ENCODE measurements at places on chromosomes 11 and 22.

- no peak for DNase-seq
Measured at GRCh38 chr11:2590131-2590964, 109.4 kb downstream of the KCNQ1OT1 start.

- no peak for DNase-seq
Measured at GRCh38 chr11:23181022-23181807, 320.9 kb upstream of the CCDC179 start.

- no peak for DNase-seq
Measured at GRCh38 chr11:24122291-24122690, 374.6 kb upstream of the LUZP2 start.

- DNase-seq = no peak
Measured at GRCh38 chr22:31244046-31244942, 32.2 kb downstream of the LIMK2 start.

DNA sequence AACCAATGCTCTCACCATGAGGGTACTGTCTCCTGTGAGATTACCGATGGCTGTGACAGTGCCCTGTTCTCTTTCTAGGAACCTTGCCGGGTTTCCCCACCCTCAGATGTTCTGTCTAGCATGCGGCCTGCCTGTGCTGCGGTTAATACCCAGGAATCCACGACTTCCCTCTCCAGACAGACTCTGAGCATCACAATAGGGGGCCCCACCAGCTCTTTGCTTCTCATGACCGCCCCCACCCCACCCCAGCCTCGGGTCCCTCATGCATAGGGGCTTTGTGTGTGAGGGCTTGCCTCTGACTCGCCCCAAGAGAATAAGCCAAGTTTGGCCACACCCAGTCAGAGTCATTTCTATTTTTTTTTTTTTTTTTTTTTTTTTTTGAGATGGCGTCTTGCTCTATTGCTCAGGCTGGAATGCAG lies 10.3 kb downstream of the PARVG start:
- DNase-seq = no peak

DNA sequence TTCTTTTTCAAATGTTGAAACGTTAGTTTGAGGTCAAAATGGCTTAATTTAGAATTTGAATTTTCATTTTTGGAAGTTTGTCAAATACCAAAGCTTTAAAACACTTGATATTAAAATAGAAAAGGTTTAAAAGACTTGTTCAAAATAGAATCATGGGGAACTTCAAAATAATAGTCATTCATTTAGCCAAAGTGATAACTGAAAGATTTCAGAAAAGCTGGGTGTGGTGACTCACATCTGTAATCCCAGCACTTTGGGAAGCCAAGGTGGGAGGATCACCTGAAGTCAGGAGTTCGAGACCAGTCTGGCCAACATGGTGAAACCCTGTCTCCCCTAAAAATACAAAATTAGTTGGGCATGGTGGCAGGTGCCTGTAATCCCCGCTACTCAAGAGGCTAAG lies 10.9 kb downstream of the GSTP1 start:
- no peak for DNase-seq

DNA sequence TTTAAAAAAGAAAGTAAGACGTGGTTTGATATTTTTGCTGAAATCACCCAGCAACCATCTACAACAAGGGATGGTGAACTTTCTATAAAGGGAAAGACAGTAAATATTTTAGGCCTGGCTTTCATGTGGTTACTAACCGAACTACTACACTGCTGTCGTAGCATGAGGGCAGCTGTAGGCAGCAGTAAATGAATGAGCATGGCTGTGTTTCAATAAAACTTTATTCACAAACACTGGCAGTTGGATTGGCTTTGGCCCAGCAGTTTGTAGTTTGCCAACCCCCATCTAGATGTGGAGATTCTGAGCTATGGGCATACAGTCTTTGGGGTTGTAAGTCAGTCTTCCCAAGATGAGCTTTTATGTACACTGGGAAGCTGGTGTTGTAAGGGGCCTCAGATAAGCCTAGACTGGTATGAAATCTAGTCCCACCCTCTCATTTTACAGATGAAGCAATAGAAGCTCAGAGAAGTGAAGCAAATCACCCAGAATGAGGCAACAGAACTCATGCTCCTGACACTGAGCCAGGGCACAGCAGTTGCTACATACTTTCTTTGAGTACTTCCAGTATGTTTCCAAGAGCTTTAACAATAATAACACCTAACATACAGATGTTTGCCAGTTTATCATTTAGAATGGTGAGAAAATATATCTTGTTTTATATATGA lies 204.4 kb downstream of the ADAMTS15 start:
- DNase-seq = no peak

DNA sequence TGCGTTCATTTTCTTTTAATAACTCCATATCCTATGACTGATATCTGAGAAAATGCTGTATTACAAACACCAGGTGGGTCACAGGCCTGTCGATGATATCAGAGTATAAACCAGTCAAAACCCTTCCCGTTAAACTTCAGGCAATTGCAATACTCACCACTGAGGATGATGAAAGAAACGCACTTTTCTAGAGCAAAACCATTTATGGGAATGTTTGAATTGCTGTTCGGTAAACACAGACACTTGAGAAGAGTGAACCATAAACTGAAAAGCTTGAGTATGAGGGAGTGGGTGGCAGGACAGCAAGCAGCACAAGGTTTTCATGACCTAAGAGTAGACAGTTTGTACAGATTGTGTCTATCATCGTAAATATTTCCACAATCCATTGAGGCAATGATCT lies 139.8 kb upstream of the CEP126 start:
- DNase-seq = no peak

DNA sequence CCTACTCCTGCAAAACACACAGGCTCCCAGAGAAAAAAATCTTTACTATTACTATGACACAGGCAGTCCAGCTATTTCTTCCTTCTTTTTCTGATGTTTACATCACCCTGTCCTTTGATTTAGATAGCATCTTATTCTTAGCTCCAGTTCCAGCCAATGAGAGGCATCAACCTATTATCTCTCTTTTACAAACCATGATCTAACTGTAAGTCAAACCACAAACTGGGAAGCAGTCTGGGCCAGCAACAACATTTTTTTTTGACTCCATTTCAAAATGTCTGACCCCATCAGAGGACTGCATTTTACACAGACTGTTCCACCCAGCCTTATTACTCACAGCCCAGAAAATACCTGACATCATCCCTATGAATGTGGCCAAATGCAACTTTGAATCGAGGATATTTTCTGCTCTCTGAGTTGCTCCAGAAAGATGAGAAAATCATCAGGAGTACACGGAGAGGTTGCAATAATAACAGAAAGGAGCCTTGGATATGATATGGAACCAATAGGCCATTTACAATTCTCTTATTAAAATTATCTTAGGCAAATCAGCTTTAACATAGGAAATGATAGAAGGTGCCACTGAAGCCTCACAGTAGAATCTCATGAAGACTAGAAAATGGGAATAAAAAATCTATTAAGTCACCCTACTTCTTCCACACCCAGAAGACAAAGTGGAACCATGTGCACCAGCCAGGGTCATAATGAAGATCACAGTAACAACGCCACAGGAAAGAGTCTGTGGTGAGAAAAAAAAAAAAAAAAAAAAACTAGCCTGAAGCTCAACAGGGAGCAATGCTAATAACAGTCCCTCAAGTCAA lies 21.2 kb downstream of the TBRG1 start:
- DNase-seq = no peak

- DNase-seq = no peak
Measured at GRCh38 chr11:68330700-68331337, 18.4 kb downstream of the LRP5 start.

DNA sequence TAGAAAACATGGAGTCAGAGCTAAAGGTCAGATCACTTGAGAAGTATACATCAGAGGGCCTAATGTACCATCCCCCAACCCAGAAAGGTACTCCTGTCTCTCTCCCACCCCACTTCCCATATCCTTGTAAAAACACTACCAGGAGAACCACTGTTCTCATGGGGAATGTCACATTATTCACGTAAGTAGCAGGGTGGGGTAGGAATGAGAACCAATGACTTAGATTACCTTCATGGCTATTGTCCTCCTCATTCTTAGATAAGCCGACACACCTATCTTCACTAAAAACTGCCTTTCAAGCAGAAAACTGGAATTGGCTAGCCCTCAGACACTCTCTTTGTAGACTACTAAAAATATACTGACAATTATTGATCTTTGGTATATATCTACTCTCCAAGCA lies 63.6 kb downstream of the CEP57 start:
- no peak for DNase-seq

GRCh38 chr22:37243402-37244113 lies 511 bp downstream of the RAC2 start:
- no peak for DNase-seq

- no peak for DNase-seq
Measured at GRCh38 chr22:45879552-45879949, 97.4 kb downstream of the WNT7B start.

- no peak for DNase-seq
Measured at GRCh38 chr22:36590441-36591056, 61.6 kb upstream of the EIF3D start.

GRCh38 chr11:119709638-119710346 lies 19.2 kb downstream of the NECTIN1 start:
- no peak for DNase-seq

DNA sequence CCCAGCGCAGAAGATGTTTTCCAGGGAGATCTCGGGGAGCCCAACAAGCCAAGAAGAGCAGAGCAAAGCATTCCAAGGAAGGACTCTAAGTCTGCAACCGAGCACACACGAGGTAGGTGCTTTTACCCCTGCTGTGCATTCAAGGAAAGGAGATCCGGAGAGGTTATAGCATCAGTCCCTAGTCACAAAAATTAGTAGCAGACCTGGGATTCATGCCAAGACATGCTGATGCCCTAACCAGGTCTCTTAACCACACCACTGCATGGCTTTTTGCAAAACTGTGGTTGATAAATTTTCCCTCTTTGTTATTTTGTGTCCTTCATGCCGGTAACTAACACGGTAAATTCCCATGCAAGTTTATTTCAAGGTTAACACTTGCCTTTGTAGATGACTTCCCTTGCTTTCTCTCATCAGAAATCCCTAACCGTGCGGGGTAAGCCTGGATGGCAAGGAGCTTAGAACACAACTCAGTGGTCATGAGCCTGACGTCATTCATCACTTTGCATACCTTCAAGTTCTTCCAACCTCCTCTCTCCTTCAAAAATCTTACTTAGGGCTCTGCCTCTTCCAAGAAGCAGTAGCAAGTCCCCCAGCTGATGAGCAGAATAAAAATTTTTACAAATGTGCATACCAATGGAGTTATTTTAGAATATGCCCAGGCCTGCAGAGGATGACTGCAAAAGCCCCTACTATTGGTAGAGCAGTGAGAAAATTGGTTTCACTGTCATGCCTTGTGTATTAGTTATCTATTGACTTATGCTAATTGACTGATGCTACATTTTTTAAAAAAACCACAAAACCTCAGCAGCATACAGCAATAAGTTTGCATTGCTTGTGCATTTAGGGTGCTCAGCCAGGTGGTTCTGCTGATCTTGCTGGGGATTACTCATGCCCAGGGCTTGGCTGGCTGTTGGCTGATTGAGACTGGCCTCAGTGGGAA lies 465.1 kb downstream of the MN1 start:
- no peak for DNase-seq

GRCh38 chr22:23102776-23103175 lies 32.5 kb downstream of the GNAZ start:
- no peak for DNase-seq

- no peak for DNase-seq
Measured at GRCh38 chr22:37166675-37167066, 17.0 kb upstream of the IL2RB start.

GRCh38 chr22:47573141-47573540 lies 810.7 kb downstream of the TBC1D22A start:
- no peak for DNase-seq

- DNase-seq = no peak
Measured at GRCh38 chr11:131822506-131822905, 452.1 kb downstream of the NTM start.

Data from cortex of kidney (tissue), 1 donor.